AG20443 (cell line): ENCODE measurements at places on chromosomes 7 and 10.
A peak's percentile ranks its signal among the peaks of the same experiment; 100 is the strongest.

DNA sequence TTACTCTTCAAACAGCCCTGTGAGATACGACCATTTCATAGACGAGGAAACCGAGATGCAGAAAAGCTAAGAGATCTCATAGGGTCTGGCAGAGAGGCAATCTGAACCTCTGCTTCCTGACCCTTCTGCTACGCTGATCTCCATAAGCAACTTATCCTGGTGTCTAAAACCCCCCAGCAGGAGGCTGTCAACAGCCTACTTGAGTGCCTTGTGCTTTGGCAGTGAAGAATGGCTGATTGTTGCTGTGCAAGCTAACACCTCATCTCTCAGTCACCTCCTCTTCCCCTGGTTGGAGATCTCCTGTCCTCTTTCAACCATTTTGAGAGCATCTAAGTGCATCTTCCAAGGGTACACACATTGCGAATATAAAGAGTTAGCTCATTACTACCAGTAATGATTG, 86.2 kb downstream of the AOAH start:
- no peak for DNase-seq

GRCh38 chr10:24645784-24646183, 77.9 kb downstream of the ARHGAP21 start:
- DNase-seq = no peak

- DNase-seq = no peak
These were observed 20.1 kb upstream of the CYP3A5 start for GRCh38 chr7:99699946-99700345.

GRCh38 chr7:110595694-110596093, 495.2 kb upstream of the LRRN3 start:
- no peak for DNase-seq

DNA sequence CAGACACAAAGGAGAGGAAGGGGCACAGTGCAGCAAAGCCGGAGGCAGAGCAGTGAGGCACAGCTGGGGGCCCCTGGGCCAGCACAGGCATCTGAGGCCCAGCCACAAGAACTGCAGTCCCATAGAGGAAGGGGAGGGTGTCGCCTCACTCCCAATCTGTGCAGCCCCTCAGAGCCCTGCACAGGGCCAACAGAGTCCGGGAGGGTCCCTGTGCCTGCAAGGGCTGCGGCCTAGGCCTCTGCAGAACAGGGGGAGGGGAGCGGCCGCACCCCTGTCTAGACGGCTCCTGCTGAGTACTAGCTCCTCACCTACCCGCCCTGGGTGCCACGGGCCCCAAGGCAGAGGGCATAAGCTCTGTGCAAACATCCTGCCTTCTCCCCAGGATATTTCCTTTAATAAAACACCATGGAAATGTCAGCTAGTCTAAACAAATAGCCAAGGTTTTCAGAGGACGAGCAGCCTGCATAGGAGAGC, 32.4 kb upstream of the RET start:
- DNase-seq = no peak

DNA sequence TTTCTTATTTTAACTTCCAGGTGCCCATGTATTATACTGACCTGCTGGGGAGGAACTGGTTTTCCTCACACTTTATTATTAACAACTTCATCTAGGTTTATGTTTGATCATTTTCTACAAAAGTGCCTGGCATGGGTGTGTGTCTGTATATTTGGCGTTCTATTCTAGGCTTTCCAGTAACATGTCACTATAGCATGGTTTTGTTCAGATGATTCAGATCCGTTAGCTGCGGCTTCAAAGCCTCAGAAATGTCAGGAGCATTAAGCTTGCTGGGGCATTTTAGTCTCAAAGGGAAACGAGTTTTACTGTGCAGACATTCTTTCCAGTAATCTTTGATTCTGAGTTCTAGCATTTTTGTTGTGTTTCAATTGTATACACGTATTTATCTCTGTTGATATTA, 2.3 kb downstream of the INPP5A start:
- DNase-seq = peak; percentile 52

DNA sequence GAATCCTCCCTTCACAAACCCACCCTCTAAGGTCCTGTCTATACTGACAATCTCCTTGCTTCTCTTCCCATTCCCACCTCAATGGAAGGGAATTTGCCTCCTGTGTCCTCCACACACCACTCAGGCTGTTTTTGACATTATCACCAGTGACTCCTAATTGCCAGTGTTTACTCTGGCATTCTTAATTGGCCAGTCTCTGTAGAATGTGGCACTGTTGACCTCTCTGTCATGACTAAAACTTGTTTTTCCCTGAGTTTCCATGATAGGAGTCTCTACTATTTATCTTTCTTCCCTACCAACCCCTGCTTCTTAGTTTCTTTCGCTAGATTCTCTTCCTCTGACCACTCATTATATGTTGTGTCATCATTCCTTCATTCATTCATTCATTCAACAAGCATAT, 12.1 kb downstream of the SLC16A12 start:
- no peak for DNase-seq

DNA sequence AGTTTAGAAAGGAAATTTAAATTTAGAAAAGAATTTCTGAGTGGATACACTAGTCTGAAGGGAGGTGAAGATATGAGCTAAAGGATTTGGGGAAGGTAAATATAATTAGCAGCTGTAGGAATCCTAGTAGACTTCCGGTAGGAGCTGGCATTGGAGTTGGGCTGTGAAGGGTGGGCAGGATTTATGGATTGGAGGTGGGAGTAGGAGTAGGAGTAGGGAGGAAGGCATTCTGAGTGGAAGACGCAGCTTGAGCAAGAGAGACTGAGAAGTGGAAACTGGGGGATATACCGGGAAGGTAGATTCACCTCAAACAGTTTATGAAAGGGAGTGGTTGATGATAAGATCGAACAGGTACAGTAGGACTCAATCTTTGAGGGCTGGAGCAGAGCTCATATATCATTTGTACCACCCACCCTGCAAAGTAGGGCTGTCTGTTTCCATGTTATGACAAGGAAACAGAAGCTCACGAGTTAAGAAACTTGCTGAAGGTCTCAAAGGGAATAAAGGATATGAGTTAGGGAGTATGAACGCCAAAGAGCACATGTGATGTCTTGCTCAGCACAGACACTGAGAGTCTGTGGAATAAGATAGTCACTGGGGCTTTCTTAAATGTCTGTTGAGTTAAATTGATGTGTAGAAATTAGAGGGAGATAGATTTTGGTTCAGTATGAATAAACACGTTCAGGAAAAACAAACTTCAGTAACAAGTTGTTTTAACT, 81.6 kb downstream of the RPS24 start:
- no peak for DNase-seq

DNA sequence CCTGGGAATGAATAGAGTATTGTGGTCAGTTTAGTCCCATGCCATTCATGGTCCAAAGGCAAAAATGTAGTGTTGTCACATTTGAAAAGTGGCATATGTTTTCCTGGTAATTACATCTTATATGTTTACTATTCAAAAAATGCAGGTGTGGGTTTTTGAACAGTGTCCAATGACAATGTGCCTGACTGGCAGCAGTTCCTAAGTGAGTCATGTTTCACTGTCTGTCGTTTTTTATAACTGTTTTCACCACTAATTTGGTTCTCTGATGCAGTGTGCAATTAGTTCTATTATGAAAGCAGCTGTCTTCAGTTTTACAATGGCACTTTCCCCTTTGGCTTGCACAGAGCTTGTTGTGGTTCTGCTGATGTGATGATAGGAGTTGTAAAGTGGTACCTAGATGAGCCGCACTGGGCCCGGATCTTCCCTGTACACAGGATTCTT, 162.3 kb downstream of the SEM1 start:
- DNase-seq = no peak

DNA sequence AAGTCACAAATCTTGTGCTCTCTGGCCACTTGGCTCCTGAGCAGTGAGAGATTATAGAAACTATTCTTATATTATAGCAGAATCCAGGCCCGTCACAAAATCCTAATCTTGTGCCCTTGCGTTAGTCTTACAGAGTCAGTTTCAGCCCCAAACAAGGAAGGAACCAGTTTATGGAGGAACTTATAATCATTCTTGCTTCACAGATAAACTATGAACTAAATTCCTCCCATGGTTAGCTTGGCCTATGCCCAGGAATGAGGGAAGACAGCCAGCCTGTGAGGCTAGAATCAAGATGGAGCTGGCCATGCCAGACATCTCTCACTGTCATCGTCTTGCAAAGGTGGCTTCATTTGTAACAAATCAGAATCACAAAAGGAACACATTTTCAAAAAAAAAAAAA, 199.7 kb upstream of the PITRM1 start:
- DNase-seq = peak; percentile 27

GRCh38 chr10:73398024-73398423, 15.8 kb downstream of the ANXA7 start:
- no peak for DNase-seq

DNA sequence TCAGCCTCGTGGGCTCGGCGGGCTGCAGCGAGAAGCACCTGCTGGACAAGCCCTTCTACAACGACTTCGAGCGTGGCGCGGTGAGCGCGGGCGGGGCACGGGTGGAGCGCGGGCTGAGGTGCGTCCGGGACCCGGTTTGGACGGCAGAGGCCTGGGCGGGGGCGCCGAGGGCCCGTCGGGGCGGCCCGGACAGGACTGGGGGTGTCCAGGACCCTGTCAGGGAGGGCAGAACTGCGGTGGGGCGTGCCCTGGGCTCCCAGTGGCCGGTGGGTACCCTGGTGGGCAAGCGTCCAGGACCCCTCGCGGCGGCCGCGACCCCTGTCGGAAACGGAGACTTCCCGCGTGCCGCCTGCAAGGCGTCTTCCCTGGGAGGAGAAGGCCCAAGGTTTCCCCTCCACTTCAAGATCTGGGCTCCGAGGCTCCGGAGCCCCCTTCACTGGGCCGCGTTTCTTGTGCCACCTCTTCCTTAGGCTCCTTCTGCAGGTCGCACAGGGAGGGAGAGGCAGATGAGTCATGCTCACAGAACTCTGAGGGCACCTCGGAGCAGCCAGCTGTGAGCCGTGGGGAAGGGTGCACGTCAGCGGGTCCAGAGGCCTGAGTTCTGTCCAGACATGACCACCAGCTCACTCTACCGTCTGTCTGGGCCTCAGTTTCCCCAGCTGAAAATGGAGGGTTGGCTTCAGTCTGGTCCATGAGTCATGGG, 485 bp downstream of the ALOX5 start:
- peak; percentile 9 for DNase-seq

DNA sequence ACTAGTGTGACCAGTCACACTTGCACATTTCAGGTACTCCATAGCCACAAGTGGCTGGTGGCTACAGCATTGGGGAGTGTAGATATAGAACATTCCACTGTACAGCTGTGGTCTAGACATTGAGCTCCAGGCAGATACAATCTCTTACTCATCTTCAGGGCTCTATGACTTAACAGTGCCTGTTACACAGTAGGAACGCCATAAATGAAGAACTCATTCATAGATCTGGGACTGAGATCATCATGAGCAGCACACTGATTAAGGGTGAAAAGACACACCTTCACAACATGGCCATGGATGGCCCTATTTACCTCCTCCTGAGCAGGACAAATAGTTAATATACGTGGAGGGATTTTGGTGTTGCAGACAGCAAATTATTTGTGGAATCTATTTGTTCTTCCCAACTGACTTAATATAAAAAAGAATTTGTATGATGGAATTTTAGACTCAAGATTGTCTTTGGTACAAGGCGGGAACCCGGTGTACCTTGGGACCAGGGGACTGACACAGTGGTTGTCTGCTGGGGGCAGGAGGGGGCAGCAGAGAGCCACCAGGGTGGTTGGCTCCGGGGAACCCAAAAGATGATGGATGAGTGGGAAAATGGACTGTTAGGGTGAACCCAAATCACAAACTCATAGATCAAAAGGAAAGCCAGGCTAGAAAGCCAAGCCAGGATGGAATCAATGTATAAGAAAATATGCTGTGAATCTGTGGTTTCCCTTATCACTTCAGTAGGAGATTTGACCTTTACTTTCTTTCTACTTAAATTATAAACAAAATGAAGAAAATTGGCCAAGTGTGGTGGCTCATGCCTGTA, 24.3 kb upstream of the CPA2 start:
- DNase-seq = peak; percentile 67

DNA sequence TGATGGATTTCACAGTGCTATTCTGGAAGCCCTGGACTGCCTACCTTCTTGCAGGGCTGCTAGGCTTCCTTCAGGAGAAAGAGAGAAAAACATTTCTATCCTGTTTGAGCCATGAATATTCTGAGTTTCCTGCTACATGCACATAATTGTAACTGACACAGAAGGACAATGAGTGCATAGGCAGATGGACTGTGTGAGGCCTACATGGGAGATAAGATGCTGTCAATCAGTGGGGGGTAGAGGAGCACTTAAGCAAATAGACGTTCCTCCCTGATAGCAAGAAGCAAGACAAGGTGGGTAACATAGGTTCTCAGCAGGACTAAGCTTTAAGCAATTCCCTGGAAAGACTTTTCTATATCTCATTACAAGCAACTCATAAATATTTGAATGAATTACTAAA, 11.6 kb downstream of the ALDH18A1 start:
- DNase-seq = no peak

DNA sequence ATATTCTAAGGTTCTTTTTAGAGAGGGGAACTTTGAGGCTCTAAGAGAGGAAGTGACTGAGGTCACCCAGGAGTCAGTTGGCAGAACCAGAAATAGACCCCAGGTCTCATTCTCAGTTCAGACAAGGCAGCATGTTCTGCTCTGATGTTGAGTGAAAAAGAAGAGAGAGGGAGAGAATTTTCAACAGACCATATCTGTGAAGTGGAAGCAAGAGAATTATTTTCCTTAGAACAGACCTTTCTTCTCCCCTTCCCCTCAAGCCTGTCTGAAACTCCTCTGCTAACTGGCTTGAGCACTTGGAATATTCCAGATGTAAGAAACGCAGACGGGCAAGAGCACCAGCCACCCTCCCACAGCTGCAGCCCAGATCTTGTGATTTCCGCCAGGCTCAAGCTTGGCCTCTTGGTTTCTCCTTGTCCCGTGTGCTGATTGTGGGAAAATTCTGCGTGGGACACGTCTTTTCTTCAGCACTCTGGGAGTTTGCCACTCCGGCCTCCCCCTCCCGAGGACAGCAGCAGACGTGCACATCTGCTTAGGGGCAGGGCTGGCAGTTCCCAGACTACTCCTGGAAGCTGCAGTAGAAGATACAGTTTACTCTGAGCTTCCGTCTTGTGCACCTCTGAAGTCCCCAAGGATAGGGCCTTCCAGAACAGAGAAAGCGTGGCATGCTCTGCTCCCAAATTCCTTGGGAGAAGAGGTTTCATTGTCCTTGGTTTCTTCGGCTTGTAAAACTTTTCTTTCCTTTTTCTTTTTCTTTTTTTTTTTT, 22.7 kb upstream of the IKZF1 start:
- no peak for DNase-seq

DNA sequence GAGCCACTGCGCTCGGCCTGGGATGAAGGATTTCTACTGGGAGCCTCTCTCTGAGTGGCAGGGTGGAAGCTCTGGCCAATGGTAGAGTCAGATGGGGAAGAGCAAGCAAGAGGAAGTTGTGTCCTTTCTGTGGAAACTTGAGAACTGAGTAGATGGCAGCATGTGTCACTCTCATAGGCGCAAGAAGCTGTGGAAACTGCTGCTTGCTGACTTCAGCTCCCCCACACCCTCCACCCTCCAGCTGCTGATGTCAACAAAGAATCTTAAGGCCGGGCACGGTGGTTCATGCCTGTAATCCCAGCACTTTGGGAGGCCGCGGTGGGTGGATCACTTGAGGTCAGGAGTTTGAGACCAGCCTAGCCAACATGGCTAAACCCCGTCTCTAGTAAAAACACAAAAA, 39.8 kb upstream of the SRGN start:
- DNase-seq = peak; percentile 48

GRCh38 chr10:32987172-32987571, 29.1 kb upstream of the ITGB1 start:
- no peak for DNase-seq

- DNase-seq = peak; percentile 60
These were observed 171.2 kb upstream of the TNRC18 start for GRCh38 chr7:5594616-5595544.
